ENCODE measurements at places on chromosomes 2 and 18.
A peak's percentile ranks its signal among the peaks of the same experiment; 100 is the strongest.

DNA sequence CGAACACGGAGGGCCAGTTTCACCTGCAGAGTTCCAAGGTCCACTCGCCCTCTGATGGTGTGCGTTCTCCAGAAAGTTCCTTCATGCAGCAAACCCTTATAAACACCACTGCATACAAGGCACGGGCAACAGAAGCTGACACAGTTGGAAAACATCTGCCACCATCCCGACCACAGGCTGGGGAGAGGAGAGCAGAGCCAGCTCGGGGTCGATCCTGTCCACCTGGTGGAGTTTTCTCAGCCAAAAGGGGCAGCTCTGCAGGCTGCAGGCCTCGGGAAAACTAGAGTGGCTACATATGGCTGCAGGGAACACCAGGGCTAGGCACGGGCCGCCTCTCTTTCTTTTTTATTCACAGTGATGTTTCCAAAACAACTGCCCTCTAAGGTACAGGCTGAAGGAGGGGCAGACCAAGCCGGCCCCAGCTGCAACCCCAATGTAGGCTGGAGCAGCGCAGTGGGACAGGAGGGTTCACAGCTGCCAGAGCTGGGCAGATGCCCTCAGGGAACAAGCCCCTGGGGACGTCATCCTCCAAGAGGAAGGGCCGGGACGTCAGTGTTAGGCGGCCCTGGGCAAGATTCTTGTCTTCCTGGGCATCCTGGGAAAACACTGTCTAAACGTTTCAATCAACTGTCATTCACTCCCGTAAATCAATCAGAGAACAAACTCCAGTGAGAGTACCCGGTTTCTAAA lies 274.7 kb downstream of the TWIST2 start:
- no peak for DNase-seq

DNA sequence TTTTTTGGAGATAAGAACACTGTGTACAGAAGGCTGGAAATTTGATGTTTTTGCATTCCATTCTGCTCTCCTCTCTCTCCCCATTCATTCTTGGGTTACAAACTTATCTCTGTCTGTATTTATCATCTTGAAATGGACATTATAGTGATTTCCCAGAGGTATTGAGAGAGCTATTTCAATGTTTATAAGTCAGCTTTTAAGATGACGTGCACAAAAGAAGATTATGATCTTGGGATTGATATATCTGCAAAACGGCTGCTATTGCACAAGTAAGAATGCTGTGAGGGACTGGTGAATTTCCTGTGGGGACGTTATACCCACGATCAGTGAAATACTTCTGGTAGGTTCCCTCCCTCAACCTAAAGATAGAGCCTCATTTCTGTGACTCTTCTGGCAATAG lies 61.0 kb upstream of the DTNA start:
- peak; percentile 64 for DNase-seq

- DNase-seq, result no peak
Measured at GRCh38 chr2:69615969-69616368, 27.6 kb downstream of the AAK1 start.

DNA sequence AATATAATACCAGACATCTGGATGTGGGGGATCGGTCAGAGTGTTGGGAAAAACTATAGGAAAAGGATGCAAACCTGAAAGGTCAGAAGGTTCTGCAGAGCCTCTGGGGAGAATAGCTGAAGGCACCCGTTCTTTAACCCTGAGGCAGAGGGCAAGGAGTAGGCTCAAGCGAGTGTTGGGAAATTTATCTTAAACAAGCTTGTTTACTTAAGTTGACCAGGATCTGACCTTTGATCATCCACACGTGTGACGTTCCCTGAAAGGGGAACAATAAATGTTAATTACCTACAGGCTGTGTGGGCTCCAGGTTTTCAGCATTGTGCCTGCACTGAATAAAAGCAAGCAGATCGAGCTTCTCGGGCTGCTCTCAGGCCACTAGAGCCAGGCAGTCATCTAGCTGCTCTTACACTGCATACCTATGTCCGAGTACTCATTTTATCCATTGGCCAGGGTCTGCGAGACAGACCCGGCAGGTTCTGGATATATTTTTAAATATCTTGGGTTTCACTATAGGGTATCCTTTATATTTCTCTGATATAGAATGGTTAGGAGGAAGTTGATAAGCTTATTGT lies 400.6 kb upstream of the CHST9 start:
- no peak for DNase-seq

GRCh38 chr2:160043265-160043664 lies 19.1 kb downstream of the PLA2R1 start:
- DNase-seq, result peak; percentile 16

DNA sequence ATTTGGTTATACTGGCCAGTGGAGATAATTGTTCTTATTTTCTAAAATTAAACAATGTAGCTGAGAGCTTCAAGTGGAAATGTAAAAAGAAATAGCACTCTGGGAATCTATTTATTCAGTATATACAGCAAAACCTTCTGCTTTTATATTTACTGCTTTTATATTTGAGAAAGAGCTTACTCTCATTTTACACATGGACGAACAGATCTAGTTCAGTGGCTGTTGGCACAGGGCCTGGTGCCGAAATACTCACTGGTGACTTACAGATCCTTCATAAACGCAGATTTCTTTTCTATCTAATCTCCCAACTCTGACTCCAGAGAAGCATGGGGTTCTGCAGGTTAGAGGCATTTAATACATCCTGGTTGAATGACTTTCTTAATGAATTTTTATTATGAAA lies 266.2 kb downstream of the ASXL3 start:
- no peak for DNase-seq

- DNase-seq, result peak; percentile 61
Measured at GRCh38 chr2:44087036-44087713, 81.5 kb upstream of the PPM1B start.

DNA sequence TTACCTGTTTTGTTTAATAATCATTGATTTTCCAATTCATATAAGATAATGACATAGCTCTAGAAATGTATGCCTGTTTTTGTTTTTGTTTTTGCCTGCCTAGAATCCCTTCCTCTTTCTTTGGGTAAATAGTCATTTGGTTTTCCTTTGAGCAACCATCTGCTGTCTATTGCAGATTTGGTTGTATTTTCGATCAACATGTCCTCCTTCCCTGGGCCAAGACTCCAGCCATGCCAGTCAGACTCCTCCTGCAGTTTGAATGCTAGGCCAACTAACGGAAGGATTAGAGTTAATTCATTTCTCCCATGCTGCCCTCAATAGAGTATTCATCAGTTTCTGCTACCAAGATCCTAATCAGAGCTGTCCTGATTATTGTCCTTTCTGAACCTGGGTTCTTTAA lies 67.1 kb downstream of the MAIP1 start:
- DNase-seq, result no peak

GRCh38 chr18:6638447-6638846 lies 91.1 kb upstream of the ARHGAP28 start:
- DNase-seq, result no peak

- DNase-seq, result no peak
Measured at GRCh38 chr2:177327009-177327408, 62.5 kb upstream of the NFE2L2 start.

DNA sequence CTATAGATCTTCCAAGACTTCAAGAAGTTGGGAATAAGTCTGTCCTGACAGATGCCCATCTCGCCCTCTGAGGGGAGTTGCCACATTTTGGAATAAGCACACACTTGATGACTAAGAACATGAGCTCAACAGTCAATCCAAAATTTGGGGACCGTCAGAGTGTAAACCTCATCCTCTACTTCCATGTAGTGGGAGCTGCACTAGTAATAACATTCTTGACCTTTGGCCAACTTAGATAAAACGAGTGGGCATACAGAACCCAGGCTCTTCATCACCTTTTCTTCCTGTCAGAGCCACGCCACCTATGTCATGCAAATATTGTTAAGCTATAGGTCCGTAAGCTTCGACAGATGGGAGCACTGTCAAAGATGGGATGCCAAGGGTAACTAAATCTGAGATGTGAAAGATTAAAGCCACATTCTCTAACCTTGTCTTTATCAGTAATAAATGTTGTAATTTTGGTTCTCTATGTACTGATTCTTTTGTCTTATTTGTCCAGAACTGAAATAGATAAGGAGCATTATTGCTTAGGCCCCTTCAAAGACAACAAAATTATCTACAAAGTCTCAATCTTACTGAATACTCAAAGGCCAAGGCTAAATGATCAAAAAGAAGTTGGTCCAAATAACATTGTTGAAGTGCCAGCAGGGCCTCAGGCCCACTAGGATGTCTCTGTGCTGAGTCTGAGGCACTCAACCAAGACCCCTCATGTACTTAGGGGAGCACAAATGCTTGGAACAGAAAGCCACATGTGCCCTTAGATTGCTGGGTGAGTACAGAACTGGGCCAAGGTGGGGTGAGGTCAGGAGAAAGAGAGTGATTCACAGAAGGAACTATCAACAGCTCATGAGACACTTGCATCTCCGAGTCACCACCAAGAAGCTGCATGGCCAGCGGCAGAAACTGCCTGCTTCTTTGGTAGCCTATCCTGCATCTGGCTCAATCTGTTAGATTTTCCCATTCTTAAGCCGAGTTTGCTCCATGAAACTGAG lies 15.0 kb downstream of the CDH2 start:
- DNase-seq, result no peak

GRCh38 chr2:33583194-33583938 lies 15.7 kb downstream of the FAM98A start:
- no peak for DNase-seq

GRCh38 chr18:79504034-79504433 lies 108.3 kb downstream of the NFATC1 start:
- no peak for DNase-seq

DNA sequence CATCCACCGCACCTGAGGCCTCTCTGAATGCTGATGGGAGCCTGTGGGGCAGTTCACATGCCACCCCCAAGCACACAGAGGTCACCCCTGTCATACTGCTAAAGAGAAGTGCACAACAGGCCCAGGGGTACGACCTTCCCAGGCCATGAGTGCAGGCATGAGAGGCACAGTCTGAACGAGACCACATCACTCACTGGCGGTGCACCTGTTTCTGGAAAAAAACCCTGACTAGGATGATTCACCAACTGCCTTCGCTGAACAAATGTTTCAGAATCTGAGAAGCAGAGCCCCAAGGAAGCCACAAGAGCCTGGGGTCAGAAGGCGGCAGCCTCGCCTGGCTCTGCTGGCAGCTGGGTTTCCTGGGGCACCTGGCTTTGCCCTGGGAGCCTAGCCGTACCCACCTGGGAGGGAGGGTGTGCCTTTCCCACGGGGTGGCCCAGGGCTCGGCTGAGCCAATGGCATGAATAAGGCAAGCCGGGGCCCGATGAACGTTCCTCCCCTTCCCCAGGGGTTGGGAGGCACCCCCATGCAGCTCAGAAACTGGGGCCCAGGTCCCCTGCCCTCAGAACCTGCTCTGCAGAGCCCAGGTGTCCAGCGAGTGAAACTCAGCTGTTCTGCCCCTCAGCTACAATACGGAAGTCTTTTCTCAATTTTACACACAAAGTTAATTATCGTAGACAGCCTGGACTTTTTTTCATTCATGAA lies 73.8 kb downstream of the HDAC4 start:
- DNase-seq, result peak; percentile 55

Measured in fibroblast of lung (primary cell).